ENCODE measurements at places on chromosomes 12 and 14.

DNA sequence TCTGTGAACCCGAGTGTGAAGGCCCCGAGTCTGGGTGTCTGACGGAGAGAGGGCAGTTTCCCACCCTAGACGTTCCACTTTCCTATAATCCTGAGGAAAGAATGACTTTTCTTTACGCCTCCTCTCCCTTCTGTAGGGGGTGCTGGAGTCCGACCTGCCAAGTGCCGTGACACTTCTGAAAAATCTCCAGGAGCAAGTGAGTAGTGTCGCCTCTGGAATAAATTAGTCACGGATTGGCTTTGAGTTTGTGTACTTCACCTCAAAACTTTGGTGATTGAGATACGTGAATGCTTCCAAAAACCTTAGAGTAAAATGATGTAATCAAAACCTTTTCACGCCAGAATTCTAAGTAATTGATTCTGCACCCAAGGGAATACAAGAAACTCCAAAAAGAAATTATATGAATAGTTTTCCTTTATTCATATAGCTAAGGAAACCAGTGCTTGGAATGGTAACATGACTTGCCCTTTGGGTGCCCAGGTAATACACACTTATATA lies 452 bp downstream of the NGDN start:
- no peak for DNase-seq

- no peak for DNase-seq
Observed at GRCh38 chr14:73843296-73843695, 8.3 kb upstream of the PTGR2 start.

GRCh38 chr12:3827301-3828000 lies 45.7 kb downstream of the PARP11 start:
- no peak for DNase-seq

- no peak for DNase-seq
Observed at GRCh38 chr12:133222211-133222610, 13.5 kb downstream of the ANHX start.

DNA sequence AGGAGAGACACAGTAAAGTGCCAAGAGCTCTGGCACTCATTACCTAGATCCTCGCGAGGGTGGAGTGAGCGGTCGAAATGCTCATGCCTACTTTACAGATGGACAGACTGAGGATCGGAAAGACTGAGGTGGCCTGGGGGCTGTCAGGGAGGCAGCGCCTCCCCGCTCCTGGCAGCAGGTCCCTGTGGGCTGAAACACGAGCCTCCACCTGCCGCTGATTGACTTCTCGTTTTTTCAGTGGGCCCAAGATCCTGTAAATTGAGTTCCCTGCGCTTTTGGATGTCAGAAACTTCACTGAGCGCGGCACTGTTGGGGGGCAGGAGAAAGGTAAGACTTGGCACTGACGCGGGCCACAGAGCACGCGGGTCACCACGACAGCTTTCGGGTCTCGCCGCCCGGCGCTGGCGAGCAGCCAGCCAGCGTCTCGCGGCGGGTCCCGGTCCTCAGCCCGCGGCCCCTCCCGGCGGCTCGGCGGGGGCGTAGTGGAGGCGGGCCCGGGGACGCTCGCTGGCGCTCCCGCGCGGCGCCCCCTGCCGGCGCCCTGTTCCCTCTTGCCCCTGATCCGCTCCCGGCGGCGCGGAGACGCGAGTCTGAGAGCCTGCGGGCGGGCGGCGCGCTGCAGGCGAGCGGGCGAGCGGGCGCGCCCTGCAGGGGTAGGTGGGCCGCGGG lies 552 bp upstream of the SCN8A start:
- peak; percentile 81 for DNase-seq

DNA sequence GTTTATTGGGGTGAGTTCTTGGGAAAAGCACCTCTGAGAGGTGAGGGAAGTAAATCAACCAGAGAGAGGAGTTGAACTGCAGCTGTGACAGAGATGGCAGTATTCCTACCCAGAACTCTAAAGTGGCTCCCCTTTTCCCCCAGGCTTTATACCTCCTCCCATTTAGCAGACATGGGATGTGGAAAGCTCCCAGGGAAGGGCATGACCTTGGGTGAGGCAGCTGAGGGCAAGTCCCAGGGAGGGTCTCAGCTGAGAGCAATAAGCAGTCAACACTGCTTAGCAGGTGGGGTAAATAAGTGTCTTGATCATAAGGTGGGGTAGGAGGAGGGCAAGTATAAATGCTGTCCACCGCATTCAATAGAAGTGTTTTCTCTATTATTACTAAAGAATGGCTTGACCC lies 143.0 kb downstream of the AKAP6 start:
- DNase-seq, result no peak

DNA sequence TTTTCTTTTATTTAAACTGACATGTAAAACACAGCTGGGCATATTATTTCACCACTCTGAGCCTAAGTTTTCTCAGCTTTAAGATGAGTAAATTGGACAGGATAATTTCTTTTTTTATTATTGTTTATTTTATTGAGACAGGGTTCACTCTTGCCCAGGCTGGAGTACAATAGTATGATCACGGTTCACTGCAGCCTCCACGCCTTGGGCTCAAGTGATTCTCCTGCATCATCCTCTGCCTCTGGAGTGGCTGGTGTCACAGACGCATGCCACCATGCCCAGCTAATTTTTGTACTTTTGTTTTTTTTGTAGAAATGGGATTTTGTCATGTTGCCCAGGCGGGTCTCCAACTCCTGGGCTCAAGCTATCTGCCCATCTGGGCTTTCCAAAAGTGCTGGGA lies 12.7 kb downstream of the BMAL2 start:
- no peak for DNase-seq

DNA sequence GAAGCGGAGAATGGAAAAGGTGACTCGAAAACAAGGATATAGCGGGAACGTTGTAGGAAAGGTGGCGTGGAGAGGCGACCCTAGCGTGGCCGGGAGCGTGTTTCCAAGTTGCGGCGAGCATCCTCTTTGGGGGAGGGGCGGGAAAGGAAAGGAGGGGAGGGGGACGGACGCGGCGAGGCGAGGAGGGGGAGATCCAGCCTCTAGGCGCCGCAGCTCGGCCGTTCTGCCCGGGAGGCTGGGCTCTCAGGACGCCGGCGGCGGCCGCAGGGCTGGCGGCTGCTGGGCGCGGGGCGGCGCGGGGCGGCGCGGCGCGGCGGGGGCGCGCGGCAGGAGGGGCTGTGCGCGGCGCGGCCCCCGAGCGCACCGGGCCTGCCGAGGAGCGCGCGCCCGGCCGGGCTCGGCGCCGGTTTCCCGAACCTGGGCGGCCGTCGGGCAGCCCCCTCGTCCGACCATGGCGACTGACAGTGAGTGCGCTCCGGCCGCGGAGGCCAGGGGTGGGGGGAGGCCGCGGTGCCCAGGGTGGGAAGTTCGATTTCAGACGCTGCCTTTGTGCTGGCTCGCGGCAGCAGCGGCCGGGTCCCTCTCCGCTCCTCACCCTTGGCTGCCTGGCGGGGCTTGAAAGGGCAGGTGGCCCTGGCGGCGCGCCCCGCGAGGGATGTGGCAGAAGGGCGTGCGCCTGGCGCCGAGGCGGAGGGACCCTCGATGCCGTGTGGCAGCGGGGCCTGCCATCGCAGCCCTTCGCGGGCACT lies 50.3 kb downstream of the SNAPC1 start:
- no peak for DNase-seq

DNA sequence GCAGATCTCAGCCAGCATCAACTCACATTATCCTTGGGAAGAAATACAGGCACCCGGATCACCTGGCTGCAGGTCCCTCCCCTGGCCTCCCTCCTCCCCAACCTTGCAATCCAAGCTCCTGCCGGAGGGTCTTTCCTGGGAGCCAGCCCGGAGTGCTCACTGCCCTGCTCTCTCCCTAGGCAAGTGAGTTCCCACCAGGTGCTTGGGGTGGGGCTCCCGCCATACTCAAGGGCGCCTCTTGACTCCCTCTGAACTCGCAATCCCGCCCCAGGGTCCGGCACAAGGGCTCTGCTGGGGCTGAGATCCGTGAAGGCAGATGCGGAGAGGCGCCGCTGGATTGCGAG lies 1.2 kb upstream of the CEP170B start:
- DNase-seq, result no peak

DNA sequence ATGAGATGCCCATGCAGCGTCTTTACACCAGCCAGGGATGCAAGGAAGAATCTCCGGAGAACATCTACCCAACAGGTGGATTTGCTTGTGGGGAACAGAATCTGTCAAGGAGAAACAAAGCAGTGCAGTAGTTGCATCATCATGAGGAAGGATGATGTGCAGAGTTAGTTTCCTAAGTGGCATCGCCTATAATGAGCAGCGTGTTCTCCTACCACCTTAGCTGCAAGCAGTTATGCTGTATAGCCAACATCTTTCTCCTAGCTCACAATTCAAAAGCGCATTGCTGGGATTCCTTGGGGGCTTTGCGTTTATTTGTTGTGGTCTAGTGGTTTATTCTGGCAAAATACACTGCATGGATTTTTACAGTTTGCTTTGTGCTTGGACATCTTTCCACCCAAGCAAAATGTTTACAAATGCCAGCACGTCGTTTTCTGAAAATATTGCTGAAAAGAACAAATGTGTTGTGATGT lies 233.0 kb downstream of the RGS6 start:
- DNase-seq, result no peak

GRCh38 chr14:104250175-104250574 lies 111.8 kb downstream of the KIF26A start:
- DNase-seq, result no peak

GRCh38 chr14:26339381-26339780 lies 258.5 kb downstream of the NOVA1 start:
- DNase-seq, result no peak

- no peak for DNase-seq
Observed at GRCh38 chr14:99286761-99287160, 14.8 kb upstream of the BCL11B start.

GRCh38 chr12:133227281-133227852 lies 8.3 kb downstream of the ANHX start:
- no peak for DNase-seq

DNA sequence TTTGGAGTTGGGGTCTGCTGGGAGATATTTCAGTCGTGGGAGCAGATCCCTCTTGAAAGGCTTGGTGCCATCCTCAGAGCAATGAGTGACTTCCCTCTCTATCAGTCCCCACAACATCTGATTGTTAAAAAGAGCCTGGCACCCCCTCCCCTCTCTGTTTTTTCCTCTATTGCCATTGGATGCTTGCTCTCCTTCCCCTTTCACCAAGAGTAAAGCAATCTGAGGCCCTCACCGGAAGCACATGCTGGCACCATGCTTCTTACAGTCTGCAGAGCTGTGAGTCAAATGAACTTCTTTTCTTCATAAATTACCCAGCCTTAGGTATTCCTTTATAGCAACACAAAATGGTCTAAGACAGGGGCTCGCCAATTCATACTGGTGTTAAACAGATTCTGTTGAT lies 99.1 kb upstream of the CCND2 start:
- DNase-seq, result no peak
